ENCODE measurements at places on chromosomes 3 and 15. TPM values are rescaled to one million over a fixed set of nuclear protein-coding genes. Genes with fewer than 3 reads are reported as not detected.

DNA sequence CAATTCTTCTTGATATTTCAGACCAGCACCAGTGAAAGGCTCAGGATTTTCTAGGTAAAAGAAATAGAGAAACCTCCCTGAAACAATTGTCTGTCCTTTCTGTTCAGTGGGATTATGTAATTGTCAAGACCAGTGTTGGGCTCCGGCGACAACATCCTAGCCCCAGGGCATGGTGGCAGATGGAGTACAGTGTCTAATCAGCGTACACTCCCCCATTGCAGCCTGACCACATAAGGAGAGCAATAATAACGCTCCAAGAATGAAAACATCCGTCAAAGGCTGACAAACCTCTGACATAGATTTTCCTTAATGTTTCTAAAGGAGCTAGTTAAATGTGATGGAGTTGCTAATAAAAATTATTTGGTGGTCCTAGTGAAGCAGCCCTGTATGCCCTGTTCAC lies 144.6 kb downstream of the EBLN2 start:
- DNase-seq: no peak

DNA sequence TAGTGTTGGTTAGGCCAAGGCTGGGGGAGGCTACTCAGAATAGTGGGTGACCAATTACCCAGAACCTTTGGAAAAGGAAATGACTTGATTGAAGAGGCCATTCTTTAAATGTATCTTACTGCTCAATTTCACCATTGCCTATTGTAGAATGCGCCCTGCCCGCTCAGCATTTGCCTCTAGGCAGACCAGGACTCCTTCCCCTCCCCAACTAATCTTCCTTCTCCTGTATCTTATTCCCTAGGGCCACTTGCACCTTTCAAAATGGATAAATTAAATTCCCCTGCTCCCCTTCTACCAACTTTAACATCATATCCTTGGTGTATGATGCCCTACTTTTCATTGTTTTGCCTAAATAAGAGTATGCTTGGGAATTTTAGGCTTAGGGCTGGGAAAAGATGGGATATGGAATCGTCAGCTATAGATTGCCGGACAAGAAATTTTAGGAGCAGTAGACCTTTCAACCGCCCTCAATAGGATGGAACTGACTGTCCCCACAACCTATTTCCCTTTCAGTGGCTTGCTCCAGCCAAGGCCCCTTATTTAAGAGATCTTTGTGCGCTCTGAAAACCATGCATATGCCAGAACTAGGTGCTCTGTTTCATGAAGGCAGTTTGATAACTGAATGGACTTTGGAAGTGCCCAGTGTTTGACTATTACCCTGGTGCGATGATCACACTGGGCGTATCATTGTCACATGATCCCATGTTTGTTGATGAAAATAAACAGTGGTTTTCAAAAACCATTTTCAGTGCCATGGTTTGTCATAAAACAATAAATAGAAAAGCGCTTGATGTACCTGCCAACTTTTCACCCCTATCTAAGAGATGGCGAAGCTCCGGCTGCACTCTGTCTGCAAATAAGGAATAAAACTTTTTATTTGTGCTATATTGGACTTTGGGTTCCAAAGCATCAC lies 74.3 kb upstream of the TSEN2 start:
- DNase-seq: no peak

- DNase-seq: no peak
Measured at GRCh38 chr3:42216931-42217333, 49.1 kb downstream of the CCK start.

DNA sequence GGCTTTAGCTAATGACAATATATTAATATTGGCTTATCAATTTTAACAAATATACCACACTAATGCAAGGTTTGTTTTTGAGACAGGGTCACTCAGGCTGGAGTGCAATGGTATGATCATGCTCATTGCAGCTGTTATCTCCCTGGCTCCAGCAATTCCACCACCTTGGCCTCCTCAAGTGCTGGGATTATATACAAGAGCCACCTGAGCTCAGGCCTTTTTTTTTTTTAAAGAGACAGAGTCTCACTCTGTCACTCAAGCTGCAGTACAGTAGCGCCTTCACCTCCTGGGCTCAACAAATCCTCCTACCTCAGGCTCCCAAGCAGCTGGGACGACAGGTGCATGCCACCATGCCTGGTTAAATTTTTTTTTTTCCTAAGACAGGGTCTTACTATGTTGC lies 11.7 kb downstream of the DLG1 start:
- no peak for DNase-seq

DNA sequence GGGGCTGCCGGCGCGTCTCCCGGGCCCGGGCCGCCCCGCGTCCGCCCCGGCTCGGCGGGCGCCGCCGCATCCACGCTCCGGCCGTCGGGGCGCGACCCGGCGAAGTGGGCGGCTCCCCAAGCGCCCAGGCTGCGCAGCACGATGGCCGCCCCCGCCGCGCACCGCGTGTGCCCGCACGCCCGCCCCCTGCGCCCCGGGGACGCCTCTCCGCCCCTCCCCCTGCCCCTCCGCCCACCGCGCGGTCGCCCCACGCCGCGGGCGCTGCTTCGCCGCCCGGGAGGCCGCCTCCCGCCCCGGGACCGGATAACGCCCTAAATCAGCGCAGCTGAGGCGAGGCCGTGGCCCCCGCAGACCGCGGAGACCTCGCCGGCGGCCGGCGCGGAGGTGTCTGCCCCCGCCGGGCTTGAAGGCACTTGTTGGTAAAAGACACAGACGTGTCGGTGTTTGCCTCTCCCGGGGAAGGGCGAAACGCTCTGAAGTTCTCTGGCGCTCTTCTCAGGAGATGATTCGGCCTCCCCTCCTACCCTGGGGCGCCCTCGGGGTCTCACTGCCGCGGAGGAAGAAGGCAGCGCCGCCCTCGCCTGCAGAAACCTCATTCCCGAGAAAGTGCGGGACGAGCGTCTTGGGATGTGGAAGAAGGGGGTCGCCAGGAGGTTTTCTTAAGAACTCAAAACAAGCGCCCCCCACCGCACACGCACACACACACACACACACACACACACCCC lies at the start of gene BNC1:
Gene BNC1, minus strand, starts transcription at position 106 of the 725 bp plus-strand sequence. Its CDS starts 36 bp downstream, at position 70.
- DNase-seq: no peak

Gene PCSK6
- polyA plus RNA-seq: 20.9 TPM

DNA sequence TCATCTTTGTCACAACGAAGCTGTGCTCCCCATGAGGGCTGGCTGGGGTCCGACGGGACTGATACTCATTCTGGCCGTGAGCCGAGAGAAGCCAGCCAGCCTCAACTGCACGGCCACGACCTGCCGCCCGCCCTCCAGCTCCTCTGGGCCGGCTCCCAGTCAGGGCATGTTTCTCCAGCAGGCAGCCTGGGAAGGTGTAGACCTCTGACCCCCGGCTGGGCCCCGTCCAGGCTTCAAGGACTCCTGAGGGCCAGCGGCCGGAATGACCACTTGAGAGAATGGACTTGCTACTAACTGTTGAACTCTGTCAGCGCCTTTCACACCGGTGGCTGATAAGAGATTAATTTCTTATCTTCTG lies 18.1 kb upstream of the MUC4 start:
- no peak for DNase-seq

- no peak for DNase-seq
Measured at GRCh38 chr15:35596285-35596684, 50.3 kb upstream of the DPH6 start.

- DNase-seq: no peak
Measured at GRCh38 chr3:147962408-147963164, 553.4 kb downstream of the ZIC1 start.

Gene PLA2G4E
- 0.13 TPM for polyA plus RNA-seq

Gene SERPINI2
- polyA plus RNA-seq: 1.8 TPM

Gene PLXND1
- 167 TPM for polyA plus RNA-seq

DNA sequence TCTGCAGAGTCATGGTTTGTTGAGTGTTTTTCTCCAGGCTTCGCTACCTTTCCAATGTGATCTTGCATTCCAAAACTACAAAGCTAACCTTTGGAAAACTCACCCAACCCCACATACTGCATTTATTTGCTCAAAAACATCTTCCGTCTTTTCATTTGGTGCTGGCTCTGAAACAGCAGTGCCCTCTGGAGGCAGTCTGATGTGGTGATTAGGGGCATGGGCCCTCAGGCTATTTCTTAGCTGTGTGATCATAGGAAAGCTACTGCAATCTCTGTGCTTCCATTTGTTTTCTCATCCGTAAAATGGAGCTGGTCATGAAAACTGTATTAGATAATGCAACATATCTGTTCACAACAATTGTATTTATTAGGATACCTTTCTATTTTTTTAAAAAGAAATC lies 47.0 kb downstream of the MTHFS start:
- no peak for DNase-seq

- no peak for DNase-seq
Measured at GRCh38 chr3:69445498-69445897, 59.6 kb upstream of the FRMD4B start.

Gene TMEM212
- polyA plus RNA-seq: 3.1 TPM

DNA sequence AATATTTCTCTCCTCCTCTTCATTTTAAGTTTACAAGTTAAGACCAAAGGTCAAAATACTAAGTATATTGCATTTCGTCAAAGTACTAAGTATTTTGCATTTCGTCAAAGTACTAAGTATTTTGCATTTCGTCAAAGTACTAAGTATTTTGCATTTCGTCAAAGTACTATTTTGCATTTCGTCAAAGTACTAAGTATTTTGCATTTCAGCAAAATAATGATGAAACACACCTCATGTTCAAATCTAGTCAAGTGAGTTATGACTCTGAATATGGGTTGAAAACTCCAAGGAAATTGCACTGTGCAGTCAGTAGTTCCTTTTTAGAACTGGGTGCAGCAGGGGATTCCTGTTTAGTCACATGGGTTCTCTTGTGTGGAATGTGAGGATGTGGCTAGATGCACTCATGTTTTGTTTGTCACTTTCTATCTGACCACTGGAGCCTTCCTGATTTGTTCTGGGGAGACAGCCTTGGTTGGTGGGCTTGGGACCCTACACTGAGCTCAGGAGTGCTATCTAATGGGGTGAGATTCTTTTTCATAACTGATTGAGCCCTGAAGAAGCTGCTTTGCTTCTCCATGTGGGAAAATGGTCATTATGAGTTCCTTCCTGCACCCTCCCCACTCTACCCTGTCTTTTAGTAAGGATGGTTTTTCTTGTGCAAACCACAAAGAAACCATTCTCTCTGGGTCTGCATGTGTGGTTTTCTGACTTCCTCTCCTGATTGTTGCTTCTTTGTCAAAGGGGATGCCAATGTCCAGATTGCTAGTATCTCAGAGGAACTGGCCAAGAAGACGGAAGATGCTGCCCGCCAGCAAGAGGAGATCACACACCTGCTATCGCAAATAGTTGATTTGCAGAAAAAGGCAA lies 73.4 kb downstream of the CCK start:
- DNase-seq: no peak

DNA sequence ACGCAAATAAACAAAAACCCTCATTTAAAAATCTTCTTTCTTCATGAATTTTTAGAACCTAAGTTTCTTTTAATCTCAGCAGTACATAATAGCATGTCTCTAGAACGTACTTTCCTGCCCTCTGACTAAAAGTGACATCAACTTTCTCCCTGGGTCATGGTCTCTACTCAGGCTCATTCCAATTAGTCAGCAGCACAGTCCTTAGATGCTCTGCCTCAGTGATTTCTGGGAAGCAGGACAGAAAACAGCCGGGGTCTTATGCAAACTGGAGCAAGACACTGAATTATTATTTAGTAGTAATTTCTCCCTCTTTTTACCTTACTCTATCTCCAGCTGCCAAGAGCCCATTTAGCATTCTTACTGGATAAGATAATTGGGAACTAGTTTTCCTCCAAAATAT lies 365.2 kb downstream of the TUSC7 start:
- no peak for DNase-seq

Gene CHRNA7
- 23.1 TPM for polyA plus RNA-seq

GRCh38 chr3:52286777-52287110 lies 884 bp upstream of the GLYCTK start:
- no peak for DNase-seq

Gene ADAMTS17
- 1.9 TPM for polyA plus RNA-seq

Gene PGBD4
- 2.3 TPM for polyA plus RNA-seq

DNA sequence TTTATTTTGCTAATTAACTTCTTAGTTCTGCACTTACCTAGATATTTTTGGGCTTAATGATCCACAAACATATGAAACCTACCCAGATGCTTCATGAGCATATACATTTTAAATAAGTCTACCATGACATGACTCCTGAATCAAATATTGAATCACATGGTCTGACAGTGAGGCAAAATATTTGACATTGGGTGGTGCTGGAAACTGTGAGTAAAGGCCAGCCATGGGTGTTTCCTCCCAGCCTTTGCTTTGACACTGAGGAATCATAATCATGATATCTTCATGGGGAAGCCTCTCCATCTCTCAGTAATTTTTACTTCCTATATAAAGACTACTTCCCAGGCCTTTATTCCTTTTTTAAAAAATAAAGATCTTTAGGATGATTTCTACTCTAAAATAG lies 22.8 kb upstream of the SSR3 start:
- DNase-seq: no peak

- DNase-seq: no peak
Measured at GRCh38 chr15:31255732-31256377, 70.8 kb upstream of the KLF13 start.

Gene PML
- 47.7 TPM for polyA plus RNA-seq

Gene RARB
- polyA plus RNA-seq: 42.4 TPM

DNA sequence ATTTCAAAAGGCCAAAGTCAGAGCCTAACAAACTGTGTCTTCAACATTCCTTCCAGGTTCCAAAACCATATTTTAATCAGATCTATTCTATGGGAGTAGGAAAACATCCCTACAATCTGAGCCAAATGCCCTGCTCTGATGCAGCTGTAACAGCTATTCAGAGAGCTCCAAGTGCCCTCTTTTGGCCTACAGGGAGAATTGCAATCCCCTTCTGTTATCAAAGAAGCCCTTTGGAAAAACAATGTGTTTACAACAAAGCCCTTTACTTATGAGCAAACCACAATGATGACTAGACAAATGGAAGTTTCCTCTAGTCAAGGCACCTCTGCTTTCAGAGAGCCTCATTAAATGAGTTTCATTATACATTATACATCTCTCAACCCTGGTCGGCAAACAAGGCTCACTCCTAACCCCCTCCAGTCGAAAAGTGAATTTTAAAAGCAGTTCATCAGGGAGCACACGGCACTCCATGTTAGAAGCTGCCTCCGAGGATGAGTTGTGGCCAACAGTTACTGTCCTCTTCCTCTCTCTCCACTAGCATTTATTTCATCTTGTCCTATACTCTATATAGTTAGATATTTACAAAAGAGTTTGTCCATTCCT lies 42.6 kb upstream of the TMCO5A start:
- DNase-seq: no peak

GRCh38 chr15:59278120-59278519 lies 71.5 kb downstream of the LDHAL6B start:
- no peak for DNase-seq

- no peak for DNase-seq
Measured at GRCh38 chr3:60337421-60337820, 913.8 kb downstream of the FHIT start.

Gene RETNLB
- not detected for polyA plus RNA-seq

Data from right lung (tissue), 10 donors.